ENCODE measurements at places on chromosomes 7 and 10.

DNA sequence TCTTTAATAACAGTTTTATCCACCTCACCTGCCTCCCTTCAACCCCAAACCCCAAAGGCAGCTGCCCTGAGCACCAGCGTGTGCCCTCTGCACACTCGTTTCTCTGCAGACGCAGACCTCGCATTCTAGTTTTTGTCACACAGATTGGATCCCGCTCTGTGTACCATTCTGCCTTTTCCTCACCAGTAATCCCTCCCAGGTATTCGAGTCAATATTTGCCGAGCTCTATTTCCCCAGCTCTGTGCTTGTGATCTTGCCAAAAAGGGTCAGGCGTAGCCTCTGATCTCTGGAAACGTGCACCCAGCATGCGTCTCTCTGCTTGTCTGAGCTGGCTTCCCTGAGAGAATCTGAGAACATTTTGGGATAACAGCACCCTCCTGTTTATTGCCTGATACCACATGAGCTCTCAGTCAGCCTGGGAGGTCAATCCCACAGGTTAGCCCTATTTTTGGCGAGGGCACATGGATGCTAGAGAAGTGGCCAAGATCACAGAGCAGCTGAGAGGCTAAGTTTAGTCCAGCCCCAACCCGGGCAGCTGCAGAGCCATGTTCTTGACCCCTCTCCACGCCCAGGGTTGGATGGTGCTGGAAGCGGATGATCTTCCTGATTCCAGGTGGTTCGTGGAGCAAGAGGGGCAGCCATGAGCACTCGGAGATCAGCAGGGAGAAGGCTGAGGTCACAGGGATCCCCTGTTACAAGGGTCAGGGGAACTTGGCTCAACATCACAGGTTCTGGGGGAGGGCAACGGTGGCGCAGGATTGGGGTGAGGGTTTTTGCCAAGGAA is 29.1 kb downstream of the FOXL3 start:
- no peak for DNase-seq

GRCh38 chr10:63157845-63158624 is 24.9 kb downstream of the NRBF2 start:
- peak; percentile 57 for DNase-seq

DNA sequence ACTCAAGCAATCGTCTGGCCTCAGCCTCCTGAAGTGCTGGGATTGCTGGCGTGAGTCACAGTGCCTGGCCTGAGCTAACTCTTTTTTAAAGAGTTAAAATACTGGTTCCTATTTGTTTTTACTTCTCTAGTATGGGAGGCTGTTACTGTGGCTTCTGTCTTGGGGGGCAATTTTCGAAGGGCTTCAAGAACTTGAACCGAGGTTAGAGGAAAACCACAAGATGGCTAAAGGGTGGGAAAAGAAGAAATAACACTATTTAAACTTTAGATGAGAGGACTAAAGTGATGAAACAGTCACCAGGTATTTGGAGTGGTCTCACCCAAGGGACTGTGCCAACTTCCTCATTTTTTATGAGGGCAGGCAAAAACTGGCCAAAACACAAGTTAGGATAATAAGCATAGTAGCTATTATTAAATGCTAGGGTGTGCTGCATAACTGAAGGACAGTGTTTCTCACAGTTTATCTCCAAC is 17.8 kb downstream of the MET start:
- DNase-seq: no peak

DNA sequence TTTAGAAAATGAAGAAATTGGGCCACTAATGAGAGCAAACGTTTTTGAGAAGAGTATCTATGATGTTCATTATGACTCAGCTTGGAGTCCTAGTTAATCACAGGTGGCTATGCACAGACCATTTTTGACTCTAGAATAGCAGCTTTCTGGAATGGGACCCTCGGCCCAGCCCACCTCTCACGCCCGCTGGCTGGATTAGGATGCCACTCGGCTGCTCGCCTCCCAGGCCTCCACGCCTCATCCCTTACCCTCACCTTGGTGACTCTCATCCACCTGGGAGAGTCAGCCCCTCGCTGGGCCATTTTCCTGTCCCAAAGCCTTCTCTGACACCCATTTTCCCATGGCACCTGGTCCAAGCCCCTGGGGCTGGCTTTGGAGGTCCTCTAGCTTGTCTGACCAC is 173.6 kb downstream of the ADAM12 start:
- no peak for DNase-seq

GRCh38 chr7:2621061-2621828 is 10.5 kb upstream of the TTYH3 start:
- DNase-seq: no peak

DNA sequence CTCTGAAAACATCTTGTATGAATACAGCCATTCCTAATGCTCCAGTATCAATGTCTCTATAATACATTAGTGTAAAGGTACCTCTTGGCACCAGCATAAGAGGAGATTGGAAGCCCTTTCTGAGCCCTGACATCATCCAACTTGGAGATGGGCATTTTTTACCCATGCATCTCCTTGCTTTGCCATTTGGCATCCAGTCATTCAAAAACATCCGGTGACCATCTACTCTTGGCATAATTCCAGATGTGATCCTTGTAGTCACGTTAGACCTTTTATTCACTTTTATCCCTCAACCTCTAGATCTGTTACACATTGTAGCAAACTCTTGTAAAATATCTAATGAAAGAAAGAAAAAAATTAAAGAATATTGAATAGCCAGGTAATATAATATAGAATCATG is 17.9 kb upstream of the SGMS1 start:
- DNase-seq: no peak

DNA sequence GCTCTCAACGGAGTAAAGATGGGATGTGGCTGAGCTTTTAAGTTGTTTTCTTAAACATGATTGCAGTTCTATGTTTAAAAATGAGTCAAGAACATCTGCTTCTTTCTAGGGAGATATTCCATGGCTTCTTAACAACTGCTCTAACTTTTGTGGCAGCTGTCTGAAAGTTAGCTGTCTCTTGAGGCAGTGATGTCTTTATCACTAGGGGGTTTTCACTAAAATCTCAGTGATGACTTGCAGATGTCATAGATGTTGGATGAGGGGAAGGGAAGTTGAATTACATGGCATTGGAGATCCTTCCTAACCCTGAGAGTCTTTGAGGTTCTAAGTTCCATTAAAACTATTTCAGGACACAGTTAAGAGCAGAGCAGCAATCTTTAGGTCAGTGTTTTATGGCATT is 43.5 kb downstream of the PRKG1 start:
- DNase-seq: no peak

DNA sequence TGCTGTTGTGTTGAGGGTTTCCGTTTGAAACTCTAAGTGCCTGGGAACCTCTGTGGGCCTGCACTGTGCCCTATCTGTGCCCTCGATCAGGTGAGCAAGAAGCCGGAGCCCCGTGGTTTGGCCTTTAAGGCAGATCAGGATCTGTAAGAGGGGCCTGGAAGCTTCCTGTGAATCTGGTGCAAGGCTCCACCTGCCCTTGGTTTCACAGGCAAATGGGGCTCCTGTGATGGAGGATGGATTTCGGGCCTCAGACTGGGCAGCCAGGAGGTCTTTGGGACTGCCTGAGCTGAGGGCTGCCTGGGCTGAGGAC is 21.6 kb downstream of the SCART1 start:
- peak; percentile 9 for DNase-seq

DNA sequence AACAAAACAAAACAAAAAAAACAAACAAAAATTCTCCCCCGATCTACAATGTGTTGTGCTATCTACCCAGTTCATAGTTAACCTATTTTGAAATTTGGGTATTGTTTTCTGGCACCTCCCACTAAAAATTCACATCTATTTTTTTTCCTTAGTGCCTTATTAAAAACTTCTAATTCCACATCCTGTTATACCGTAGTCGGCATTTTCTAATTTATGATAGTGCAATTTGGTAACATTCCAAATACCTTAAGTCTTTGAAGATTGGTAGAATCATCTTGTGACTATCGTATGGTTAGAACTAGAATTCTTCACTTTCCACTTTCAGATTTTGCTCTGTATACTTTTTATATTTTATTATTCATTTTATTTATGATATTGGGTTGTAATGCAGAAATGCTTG is 4.5 kb upstream of the NRG3 start:
- DNase-seq: no peak

DNA sequence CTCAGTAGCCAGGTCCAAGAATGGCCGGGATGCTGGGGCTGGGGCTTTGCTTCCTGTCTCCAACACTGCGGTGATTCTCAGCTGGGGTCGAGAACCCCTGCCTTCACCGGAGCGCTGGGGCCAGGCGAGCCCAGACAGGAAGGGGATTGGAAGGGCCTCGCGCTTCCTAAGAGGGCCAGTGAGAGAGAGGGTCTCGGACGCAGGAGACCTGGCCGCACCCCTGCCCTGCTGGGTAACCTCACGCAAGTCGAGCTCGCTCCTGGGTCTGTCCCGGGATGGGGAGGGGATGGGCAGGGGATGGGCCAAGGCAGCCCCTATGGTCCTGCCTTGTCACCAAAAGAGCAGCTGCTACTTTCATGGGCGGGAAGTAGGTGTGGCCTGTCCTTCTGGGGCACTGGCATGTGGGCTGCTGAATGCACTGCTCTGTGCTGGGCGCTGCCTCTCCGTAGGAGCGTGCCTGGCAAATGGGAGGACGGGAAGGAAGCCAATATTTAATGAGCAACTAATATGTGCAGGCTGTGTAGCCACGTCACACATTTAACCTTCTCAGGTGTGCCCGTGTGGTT is 20.0 kb downstream of the KCNK18 start:
- peak; percentile 49 for DNase-seq

DNA sequence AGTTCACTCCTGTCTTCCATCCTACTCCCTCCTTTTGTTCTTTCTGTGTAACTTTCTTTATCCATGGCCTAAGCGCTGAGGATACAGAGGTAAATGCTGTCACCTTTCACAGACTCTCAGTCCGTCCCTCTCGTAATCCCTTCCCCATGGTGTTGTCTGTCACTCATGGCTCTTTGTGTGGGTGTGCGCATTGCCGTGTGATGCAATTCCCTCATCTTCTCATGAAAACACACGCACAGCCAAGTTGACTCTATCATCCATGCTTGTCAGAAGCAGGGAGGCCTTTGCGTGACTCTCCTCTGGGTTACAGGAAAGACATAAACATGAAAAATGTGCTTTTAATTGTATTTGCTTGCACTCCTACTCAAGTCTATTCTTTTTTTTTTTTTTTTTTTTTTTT is 125.6 kb upstream of the C7orf33 start:
- DNase-seq: no peak

- DNase-seq: no peak
These were observed 367.8 kb upstream of the C7orf33 start for GRCh38 chr7:148222721-148223120.
